SJCRH30 (cell line): ENCODE measurements at places on chromosomes 6 and 20.

DNA sequence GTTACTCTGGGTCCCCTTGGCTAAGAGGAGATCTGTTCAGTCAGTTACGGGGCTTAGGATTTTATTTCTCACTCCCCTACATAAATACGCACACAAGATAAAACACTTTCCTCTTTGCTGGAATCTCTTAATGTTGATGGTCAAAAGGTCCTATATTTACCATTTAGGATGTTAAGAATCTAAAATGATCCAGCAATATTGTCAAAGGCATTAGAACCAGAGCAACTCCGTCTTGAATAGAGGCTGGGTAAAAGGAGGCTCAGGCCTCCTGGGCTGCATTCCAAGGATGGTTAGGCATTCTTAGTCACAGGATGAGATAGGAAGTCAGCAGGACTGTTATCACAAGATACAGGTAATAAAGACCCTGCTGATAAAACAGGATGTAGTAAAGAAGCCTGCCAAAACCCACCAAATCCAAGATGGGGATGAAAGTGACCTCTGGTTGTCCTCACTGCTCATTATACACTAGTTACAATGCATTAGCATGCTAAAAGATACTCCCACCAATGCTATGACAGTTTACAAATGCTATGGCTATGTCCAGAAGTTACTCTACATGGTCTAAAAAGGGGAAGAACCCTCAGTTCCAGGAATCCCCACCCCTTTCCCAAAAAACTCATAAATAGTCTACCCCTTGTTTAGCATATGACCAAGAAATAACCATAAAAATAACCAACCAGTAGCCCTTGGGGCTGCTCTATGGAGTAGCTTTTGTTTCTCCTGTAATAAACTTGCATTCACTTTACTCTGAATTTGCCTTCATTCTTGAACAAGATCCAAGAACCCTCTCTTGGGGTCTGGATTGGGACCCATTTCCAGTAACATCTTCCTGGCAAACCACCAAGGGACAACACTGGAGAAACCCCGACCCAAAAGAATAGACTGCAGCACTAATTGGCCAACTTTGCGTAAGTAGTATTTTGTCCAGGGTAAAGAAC lies 107.5 kb downstream of the DTNBP1 start:
- no peaks in the 10 kb centered on the region for H3K27me3 ChIP-seq
- H3K27ac ChIP-seq, result no peak overlapping the region

GRCh38 chr20:11140359-11140758 lies 466.6 kb upstream of the JAG1 start:
- no peaks in the 10 kb centered on the region for H3K4me1 ChIP-seq
- H3K36me3 ChIP-seq, result no peaks in the 10 kb centered on the region
- H3K4me3 ChIP-seq, result no peak overlapping the region
- no peak for DNase-seq
- no peaks in the 10 kb centered on the region for H3K27me3 ChIP-seq

- H3K27me3 ChIP-seq, result no peaks in the 10 kb centered on the region
- no peak overlapping the region for H3K4me3 ChIP-seq
- H3K4me1 ChIP-seq, result no peaks in the 10 kb centered on the region
- H3K27ac ChIP-seq, result no peak overlapping the region
- DNase-seq, result peak; percentile 6
These were observed 8.9 kb upstream of the TAAR5 start for GRCh38 chr6:132598473-132598872.

DNA sequence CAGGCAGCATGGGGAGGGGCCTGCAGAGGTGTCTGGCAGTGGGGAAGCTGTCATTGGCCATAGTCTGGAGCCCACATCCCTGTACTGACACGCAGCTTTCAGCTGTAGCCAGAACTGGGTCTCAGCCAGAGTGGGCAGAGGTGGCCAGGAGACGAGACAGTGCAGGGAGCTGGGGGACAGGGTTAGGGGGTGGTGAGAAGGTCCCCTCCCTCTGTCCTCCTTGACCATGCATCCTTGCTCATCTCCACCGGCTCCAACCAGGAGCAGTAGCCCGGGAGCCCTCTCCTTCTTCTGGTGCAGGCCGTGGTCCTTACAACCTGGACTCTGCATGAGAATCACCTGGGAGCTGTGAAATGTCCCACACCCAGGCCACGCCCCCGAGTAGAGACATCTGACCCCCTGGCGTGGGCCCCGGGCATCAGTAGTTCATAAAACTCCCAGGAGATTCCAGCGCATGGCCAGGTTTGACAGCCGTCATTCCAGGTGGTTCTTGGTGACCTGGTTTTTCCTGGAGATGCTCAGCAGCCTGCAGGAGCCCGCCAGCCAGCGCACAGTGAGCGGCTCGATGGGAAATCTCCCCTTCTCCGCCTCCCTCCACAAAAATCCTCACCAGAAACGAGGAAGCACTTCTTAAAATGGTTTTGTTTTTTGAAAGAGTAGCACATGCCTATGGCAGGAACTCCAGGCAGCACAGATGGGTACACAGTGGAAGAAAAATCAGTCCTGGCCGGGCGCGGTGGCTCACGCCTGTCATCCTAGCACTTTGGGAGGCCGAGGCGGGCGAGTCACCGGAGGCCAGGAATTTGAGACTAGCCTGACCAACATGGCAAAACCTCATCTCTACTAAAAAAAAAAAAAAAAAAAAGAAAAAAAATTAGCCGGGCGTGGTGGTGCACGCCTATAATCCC lies 56.2 kb downstream of the ADNP start:
- no peaks in the 10 kb centered on the region for H3K27me3 ChIP-seq
- no peak overlapping the region for H3K4me3 ChIP-seq
- H3K36me3 ChIP-seq, result no peaks in the 10 kb centered on the region
- DNase-seq, result no peak
- H3K27ac ChIP-seq, result no peak overlapping the region

DNA sequence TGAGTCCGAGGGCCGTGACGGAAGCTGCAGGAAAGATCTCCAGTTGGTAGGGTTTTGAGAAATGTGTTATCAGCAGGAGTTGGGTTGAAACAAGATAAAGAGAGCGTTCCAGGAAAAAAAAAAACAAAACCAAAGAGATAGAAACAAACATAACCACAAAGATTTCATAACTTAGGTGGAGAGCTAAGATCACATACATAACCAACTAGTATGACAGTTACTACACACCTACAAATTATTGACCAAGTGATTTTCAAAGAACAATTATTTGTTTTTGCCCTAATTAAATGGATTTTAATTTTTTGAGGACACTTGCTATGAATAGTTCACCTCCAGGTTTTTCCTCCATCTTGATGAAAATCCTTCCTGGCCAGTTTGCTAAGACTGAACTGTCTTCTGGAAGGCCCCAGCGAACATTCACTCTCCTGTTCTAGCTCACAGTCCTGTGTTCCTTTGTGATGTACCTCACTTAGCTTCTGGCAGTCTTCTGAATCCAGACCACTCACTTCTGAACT lies 69.4 kb downstream of the SNX9 start:
- H3K36me3 ChIP-seq, result peaks cover 10% of the 10 kb centered on the region
- H3K4me3 ChIP-seq, result no peak overlapping the region
- no peaks in the 10 kb centered on the region for H3K27me3 ChIP-seq
- DNase-seq, result no peak
- 0 out of 2 replicates have a peak, but pooled peaks cover 2% of the 10 kb centered on the region for H3K4me1 ChIP-seq

DNA sequence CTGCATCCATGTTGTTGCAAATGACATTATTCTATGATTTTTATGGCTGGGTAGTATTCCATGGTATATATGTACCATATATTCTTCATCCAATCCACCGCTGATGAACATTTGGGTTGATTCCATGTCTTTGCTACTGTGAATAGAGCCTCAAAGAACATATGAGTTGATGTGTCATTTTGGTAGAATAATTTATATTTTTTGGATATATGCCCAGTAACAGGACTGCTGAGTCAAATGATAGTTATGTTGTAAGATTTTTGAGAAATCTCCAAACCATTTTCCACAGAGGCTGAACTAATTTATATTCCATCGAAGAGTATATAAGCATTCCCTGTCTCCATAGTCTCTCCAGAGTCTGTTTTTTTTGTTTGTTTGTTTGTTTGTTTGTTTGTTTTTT lies 1373.5 kb downstream of the GRIK2 start:
- H3K27ac ChIP-seq, result no peak overlapping the region
- H3K27me3 ChIP-seq, result no peaks in the 10 kb centered on the region
- H3K4me3 ChIP-seq, result no peak overlapping the region

GRCh38 chr6:114092943-114093342 lies 122.0 kb upstream of the HDAC2 start:
- H3K36me3 ChIP-seq, result no peaks in the 10 kb centered on the region
- no peak overlapping the region for H3K27ac ChIP-seq
- H3K4me3 ChIP-seq, result no peak overlapping the region

- H3K4me1 ChIP-seq, result no peaks in the 10 kb centered on the region
- H3K36me3 ChIP-seq, result no peaks in the 10 kb centered on the region
- H3K4me3 ChIP-seq, result no peak overlapping the region
- no peaks in the 10 kb centered on the region for H3K27me3 ChIP-seq
- DNase-seq, result no peak
- no peak overlapping the region for H3K27ac ChIP-seq
These were observed 99.9 kb upstream of the MYL9 start for GRCh38 chr20:36441416-36441815.

GRCh38 chr6:87473419-87473903 lies 687 bp downstream of the SLC35A1 start:
- H3K4me3 ChIP-seq, result peak overlapping the region; percentile 93
- peak overlapping the region; percentile 77; the same call in 1 of the 2 replicates for H3K27ac ChIP-seq
- no peaks in the 10 kb centered on the region for H3K27me3 ChIP-seq

GRCh38 chr6:32182555-32182981 lies 1.5 kb downstream of the AGER start:
- H3K27me3 ChIP-seq, result no peaks in the 10 kb centered on the region
- DNase-seq, result no peak
- no peaks in the 10 kb centered on the region for H3K4me1 ChIP-seq
- peaks cover 4% of the 10 kb centered on the region; the same call in 1 of the 2 replicates for H3K36me3 ChIP-seq
- H3K27ac ChIP-seq, result no peak overlapping the region

DNA sequence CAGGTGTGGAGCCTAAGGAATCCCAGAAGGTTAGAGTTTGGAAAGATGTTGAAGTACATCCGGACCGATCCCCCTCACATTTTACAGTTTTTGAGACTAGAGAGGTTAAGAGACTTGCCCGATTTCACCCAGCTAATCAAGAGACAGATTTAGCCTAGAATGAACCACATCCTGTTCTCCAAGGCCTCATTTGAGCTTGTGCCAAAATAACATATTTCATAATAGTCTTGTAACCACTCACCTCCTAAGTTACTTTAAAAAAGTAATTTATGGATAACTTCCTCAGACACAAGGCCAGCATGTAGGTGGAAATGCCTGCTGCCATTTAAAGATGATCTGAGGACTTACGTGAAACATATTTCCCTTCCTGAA lies 39.8 kb upstream of the ARHGAP18 start:
- no peak for DNase-seq
- H3K4me1 ChIP-seq, result peaks cover 45% of the 10 kb centered on the region
- H3K36me3 ChIP-seq, result no peaks in the 10 kb centered on the region

GRCh38 chr20:59955131-59955796 lies 3.0 kb upstream of the CDH26 start:
- no peaks in the 10 kb centered on the region for H3K36me3 ChIP-seq
- H3K4me3 ChIP-seq, result no peak overlapping the region
- DNase-seq, result peak; percentile 46

- no peak for DNase-seq
- H3K27ac ChIP-seq, result no peak overlapping the region
- 0 out of 2 replicates have a peak, but pooled peaks cover 3% of the 10 kb centered on the region for H3K4me1 ChIP-seq
- no peaks in the 10 kb centered on the region for H3K27me3 ChIP-seq
- no peak overlapping the region for H3K4me3 ChIP-seq
These were observed 24.2 kb downstream of the DNAJC5 start for GRCh38 chr20:63919130-63919529.

GRCh38 chr20:47758517-47759450 lies 26.5 kb downstream of the SULF2 start:
- no peak for DNase-seq
- no peak overlapping the region for H3K4me3 ChIP-seq
- no peak overlapping the region for H3K27ac ChIP-seq
- no peaks in the 10 kb centered on the region for H3K4me1 ChIP-seq
- no peaks in the 10 kb centered on the region for H3K27me3 ChIP-seq
- peaks cover 30% of the 10 kb centered on the region for H3K36me3 ChIP-seq

DNA sequence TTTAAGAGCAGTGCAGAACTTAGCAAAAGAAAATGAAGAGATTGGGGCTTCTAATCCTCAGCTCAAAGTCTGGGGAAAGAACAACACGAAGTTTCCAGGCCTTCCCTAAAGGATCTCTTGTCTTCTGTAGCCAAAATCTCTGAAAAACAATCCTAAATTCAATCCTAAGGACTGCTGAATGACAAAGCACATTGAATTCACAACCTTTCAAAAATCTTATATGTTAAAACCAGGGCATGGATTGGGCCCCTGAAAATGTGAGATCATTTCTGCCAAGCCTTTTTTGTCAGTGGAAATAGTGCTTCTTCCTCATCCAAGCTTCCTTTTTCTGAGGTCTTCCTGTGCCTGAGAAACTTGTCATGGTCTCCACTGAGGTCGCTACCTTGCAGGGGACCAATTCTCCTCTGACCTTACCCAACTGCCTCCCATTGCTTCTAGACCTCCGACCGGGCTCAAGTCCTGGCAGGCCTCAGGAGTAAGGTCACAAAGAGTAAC lies 126.2 kb upstream of the ARID1B start:
- H3K27me3 ChIP-seq, result no peaks in the 10 kb centered on the region
- no peak overlapping the region for H3K4me3 ChIP-seq
- H3K36me3 ChIP-seq, result no peaks in the 10 kb centered on the region
- H3K27ac ChIP-seq, result no peak overlapping the region
- no peak for DNase-seq
- H3K4me1 ChIP-seq, result no peaks in the 10 kb centered on the region

GRCh38 chr6:30743099-30744053 lies 889 bp upstream of the FLOT1 start:
- H3K4me1 ChIP-seq, result peaks cover 5% of the 10 kb centered on the region; the same call in 1 of the 2 replicates
- no peaks in the 10 kb centered on the region for H3K27me3 ChIP-seq
- peak overlapping the region; percentile 64 for H3K27ac ChIP-seq
- peaks cover 14% of the 10 kb centered on the region for H3K36me3 ChIP-seq

DNA sequence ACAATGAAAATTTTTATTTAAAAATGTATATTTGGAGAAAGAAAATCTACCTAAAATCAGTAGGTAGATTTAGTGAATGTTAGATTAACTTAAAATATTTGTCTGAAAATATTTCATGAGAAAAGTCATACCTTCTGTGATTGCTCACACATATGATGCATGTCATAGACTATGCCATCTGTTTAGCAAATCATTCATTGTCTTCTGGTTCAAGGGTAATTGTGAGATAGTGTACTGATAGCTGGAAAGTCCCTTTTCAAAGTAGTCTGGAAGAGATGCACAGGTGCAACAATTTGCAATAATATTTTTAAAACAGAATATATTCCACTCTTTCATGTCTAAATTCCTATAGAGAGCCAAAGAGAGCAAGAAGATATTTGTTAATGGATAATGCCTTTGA lies 21.0 kb upstream of the RNF217 start:
- no peaks in the 10 kb centered on the region for H3K36me3 ChIP-seq
- H3K27ac ChIP-seq, result no peak overlapping the region
- H3K27me3 ChIP-seq, result no peaks in the 10 kb centered on the region
- H3K4me1 ChIP-seq, result no peaks in the 10 kb centered on the region; the same call in 1 of the 2 replicates
- no peak overlapping the region for H3K4me3 ChIP-seq
- no peak for DNase-seq

GRCh38 chr6:108903796-108904195 lies 55.6 kb downstream of the ARMC2 start:
- no peaks in the 10 kb centered on the region for H3K36me3 ChIP-seq
- H3K4me1 ChIP-seq, result no peaks in the 10 kb centered on the region
- no peak overlapping the region for H3K4me3 ChIP-seq
- no peak for DNase-seq

GRCh38 chr6:166998256-166999144 lies 697 bp upstream of the CEP43 start:
- H3K4me1 ChIP-seq, result peaks cover 7% of the 10 kb centered on the region; the same call in 1 of the 2 replicates
- peak overlapping the region; percentile 83 for H3K27ac ChIP-seq
- peak overlapping the region; percentile 92 for H3K4me3 ChIP-seq
- no peak for DNase-seq
- peaks cover 46% of the 10 kb centered on the region for H3K36me3 ChIP-seq
- no peaks in the 10 kb centered on the region for H3K27me3 ChIP-seq
